Purkinje cell (primary cell): ENCODE measurements at places on chromosomes 1 and 21. TPM values are rescaled to one million over a fixed set of nuclear protein-coding genes. Genes with fewer than 3 reads are reported as not detected.

SPRR2F gene
- polyA plus RNA-seq: not detected in 2 replicates

GFI1 gene
- polyA plus RNA-seq: not detected in 2 replicates

SPRR5 gene
- not detected in 2 replicates for polyA plus RNA-seq

PTCH2 gene
- 0.46 and 0.76 TPM in 2 replicates for polyA plus RNA-seq

RXRG gene
- polyA plus RNA-seq: not detected in 2 replicates

PLD5 gene
- 10.0 and 18.8 TPM in 2 replicates for polyA plus RNA-seq

PTGER3 gene
- 0.20 TPM in 1 of 2 replicates, not detected in the other for polyA plus RNA-seq
